Prostate gland (tissue), 2 donors: ENCODE measurements at places on chromosomes 3 and 15. TPM values are rescaled to one million over a fixed set of nuclear protein-coding genes. Genes with fewer than 3 reads are reported as not detected.

BBS4 gene
- total RNA-seq, result 26.7 TPM

FMN1 gene
- 7.1 TPM for total RNA-seq

DNA sequence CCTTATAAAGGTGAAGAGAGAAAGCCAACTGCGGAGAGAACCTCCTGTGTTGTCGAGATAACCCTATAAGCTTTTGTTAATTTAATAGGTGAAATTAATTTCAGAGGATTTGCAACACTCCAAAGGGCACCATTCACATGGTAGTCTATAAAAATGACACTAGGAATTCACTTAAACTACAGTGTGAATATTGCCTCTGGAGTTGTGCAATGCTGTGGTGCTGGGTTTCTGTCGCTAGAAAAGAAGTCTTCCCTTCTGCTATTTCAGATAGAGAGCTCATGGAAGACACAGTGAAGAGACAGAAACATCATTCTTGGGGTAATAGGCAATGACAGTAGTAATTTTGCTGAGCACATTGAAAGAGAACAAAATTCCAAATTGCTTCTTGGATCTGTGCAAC, 28.8 kb upstream of the PROK2 start:
- H3K27ac ChIP-seq, result no peak overlapping the region
- no peak for DNase-seq
- no peaks in the 10 kb centered on the region for H3K4me1 ChIP-seq
- no peaks in the 10 kb centered on the region for H3K36me3 ChIP-seq
- no peaks in the 10 kb centered on the region for H3K27me3 ChIP-seq
- no peak overlapping the region for H3K4me3 ChIP-seq

DNA sequence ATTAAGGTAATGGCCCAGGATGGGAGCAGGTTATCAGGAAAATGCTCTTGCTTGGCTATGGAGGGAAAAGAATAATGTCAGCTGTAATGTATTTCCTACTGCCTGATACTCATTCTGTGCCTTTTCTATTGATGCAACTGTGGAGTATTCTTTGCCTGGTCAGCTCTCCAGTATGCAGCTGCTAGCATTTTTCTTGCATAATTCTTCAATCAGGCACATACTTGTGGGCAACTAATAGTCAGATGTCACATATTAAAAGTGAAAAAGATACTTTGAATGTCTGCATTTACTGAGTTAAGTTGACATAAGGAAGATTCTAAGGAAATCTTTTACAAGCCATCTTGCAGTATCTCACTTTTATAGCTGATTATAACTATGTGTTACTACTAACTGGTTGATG, 29.5 kb downstream of the CD80 start:
- H3K27ac ChIP-seq, result no peak overlapping the region
- no peaks in the 10 kb centered on the region for H3K36me3 ChIP-seq
- no peak for DNase-seq
- H3K4me3 ChIP-seq, result no peak overlapping the region

GRCh38 chr15:59140422-59141226, 35.7 kb downstream of the CCNB2 start:
- no peak for DNase-seq
- H3K27me3 ChIP-seq, result no peaks in the 10 kb centered on the region
- no peaks in the 10 kb centered on the region for H3K4me1 ChIP-seq
